ENCODE measurements at places on chromosomes 1 and 21.

GRCh38 chr1:171717062-171717718 is 24.7 kb downstream of the VAMP4 start:
- DNase-seq, result no peak

- no peak for DNase-seq
Observed at GRCh38 chr1:200415227-200415626, 5.4 kb upstream of the ZNF281 start.

DNA sequence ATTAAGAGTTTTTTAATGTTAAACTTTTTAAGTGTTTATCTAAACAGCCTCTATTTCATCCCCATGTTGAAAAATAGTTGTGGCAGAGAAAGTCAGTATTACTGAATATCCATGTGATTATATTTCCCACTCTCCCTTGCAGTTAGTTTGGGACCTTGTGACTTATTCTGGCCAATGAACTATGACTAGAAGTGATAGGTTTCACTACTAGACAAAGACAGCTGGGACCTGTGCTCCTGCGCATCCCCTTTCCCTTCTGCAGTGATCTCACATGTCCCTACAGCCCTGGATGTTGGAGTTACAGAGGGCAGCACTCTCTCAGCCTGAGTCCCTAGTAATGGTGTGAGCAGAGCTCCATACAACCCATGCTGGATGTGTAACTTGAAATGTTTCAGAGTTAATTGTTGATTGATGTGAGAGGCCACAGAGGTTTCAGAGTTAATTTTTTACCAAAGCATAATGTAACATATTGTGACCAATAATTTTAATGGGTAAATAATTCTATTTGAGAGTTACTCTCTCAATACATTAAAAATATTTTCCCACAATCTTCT is 18.7 kb upstream of the SAMD13 start:
- no peak for DNase-seq

GRCh38 chr21:15065392-15066122 is 757 bp upstream of the NRIP1 start:
- peak; percentile 76 for DNase-seq

GRCh38 chr1:116529199-116529631 is 41.6 kb downstream of the CD58 start:
- DNase-seq, result no peak

GRCh38 chr1:183685112-183685713 is 32.1 kb upstream of the APOBEC4 start:
- DNase-seq, result peak; percentile 24

GRCh38 chr1:235919833-235920441 is 53.2 kb upstream of the LYST start:
- DNase-seq, result no peak

All from midbrain (tissue), 1 donor.